ENCODE measurements at places on chromosomes 12 and 14. TPM values are rescaled to one million over a fixed set of nuclear protein-coding genes. Genes with fewer than 3 reads are reported as not detected.

DNA sequence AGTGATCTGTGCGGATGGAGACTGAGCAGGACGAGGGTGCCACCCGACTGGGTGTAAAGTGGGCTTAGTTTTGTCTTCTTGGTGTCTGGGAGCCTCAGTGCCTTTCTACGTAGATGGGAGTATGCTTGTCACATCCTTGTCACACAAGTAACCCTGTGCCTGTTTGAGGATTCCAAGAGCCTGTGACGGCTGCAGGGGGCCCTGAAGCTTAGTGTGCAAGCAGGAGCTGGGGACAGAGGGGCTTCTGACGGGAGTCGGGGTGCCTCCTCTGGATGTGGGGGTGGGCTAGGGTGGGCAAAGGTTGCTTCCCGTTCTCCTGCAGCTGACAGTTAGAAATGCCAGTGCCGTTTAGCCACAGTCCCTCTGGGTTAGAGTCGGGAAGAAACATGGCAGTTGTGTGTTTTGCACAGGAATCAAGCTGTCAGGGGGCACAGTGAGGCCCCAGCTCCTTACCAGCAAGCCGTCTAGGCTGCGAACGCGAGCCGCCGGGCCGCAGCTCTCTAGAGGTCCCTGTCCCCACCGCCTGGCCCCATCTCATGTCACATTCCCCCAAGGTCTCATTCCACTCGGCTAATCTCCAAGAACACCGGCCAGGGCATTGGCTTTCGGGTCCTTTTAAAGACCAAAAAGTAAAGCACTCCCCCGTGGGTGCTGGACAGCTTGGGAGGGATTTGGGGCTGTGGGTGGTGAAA, 7.0 kb downstream of the RTL1 start:
- DNase-seq = no peak

DNA sequence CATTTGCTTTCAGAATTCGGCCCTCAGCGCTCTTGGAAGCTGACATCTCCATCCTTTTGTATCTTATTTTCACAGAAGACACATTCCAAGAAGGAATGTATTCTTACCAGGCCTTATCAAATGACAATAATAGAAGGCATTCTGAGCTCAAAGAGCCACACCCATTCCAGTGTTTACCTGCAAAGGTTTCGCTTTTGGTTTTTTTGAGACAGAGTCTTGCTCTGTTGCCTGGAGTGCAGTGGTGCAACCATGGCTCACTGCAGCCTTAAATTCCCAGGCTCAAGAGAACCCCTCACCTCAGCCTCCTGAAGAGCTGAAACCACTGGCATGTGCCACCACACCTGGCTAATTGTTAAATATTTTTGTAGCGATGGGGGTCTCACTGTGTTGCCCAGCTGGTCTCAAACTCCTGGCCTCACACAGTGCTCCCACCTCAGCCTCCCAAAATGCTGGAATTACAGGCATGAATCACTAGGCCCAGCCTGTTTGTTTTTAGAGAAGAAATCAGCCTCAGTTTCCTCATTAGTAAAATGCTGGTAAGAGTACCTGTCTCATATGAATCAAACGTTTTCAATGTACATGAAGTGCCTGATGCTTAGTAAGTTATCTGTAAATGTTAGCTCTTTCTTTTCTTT, 69.2 kb downstream of the SLC6A12 start:
- no peak for DNase-seq

GRCh38 chr12:29676676-29677075, 107.1 kb downstream of the TMTC1 start:
- DNase-seq = no peak

DNA sequence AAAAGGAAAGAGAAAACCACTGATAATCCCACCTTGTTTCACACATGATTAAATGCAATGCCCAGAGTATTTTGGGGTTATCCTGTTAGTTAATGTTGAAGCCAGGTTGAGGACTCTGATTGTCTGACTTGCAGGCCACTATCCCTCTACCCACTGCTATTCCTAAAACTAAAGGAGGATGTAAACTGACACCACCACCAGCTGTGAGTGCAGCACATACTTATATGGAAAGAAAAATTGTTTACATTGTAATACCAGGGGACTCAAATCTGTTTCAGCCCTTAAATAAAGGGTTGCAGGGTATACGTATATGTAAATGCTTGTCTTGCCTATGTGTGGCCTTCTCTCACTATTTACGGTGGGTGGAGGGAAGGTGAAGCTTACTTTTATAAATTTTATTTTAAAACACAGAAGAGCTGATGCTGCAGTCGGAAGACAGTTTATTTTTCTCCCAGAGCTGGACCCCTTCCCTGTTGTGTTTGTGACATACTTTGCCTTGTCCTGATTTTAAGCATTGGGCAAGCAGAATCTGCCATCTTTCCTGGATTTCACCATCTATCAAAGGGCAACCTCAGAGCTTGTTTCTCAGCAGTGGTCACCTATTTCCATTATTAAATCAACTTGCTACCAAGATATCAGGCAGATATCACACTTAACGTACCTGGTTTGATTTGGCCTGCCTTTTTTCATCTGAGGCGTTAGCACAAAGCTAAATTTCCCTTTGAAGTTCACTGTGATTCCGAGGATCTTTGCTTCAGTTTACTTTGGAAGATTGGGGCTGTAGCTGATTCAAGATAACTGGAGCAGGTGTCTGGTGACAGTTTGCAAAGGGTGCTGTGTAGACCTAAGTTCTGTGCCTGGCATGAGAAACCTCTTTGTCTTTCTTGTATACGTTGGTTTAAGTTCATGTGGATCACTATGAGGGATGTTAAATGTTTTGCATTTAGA, 25.2 kb downstream of the DAAM1 start:
- no peak for DNase-seq

GRCh38 chr14:48323665-48324064, 648.3 kb upstream of the MDGA2 start:
- no peak for DNase-seq

GRCh38 chr14:83706231-83706954, 1823.6 kb upstream of the FLRT2 start:
- no peak for DNase-seq

DNA sequence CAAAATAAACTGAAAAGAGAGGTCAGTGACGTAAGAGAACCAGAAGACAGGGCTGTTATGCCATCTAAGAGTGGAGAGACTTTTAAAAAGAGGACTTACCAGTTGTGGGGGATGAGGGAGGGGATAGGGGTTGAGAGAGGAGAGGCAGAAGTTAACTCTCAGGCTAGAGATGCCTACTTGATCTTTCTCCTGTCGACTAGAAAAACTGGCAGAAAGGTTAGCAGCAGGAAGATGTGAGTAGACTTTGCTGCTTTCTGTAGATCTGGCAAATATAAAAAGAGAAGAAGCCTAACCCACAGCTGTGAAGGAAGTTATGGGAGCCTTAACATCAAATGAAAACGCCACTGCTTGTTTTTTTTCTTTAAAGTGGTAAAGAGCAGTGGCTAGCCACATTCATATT, 10.7 kb downstream of the CREBL2 start:
- no peak for DNase-seq

DNA sequence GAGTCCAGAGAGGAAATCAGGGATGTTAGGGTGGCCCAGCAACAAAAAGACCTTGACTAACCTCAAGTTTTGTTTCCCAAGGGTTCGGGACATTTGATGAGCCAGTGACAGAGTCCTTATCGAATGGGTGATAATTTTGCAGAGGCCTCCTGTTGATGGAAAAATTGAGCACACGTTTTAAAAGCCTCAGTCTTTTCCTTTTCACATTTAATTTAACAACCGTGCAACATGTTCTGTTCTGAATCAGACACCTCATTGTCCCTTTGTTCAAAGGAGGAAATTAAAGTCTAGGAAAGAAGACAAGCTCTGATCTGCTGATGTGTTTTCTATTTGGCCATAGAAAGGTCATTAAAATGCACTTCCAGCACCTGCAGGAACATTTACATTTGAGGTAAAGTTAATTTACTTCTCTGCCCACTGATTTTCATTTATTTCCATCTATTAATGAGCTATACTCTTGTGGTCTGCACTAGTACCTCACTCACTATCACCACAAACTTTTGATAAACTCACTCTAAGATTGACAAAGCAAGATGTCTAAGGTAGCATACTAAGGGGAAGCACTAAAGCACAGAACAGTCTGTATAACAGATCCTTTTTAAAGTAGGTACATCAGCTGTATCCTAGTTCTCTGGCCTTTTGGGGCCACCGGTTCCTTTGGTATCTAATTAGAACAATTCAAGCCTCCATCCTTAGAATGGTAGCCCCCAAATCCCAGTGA, 147.0 kb downstream of the RPAP3 start:
- no peak for DNase-seq

- no peak for DNase-seq
Observed at GRCh38 chr12:17652436-17652835, 437.6 kb downstream of the RERGL start.

DNA sequence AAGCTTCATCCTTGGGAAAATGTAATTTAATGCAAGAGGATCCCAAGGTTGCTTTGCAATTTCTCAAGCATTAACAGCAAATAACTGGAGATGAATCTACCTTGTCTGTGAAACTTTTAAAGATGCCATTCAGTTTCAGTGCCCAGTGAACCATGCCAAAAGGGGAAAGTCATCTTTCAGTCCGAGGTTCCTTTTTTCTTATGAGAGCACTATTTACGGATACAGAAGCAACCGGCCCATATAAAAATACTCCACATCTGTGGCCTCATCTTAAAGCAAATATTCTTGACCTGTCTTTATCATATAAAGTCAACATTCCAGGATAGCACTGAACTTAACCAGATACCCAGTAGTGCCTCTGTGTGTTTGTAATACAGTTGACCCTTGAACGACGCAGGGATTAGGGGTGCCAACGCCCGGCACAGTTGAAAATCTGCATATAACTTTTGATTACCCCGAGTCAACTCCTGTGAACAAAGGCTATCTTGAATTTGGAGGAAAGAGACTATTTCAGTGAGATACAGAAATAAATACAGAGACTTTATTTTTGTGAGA, 209.4 kb downstream of the PCNX1 start:
- DNase-seq = no peak

DNA sequence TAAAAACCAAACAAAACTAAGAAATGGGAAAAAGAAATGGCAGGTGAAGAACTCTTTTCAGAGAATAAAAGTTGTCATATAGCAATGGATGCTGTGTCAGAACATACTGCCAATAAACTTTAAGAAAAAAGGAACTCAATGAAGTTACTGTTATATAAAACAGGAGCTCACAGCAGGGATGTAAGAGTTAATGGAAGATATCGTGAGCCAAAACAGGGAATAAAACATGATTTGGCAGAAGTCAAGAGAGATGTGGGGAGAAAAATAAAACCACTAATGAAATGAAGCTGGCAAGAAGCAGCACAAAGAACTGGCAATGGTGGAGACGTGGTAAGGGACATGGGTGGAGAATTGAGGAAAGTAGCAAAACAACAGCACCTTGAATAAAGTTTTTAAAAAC, 61.0 kb downstream of the TAOK3 start:
- no peak for DNase-seq

GRCh38 chr12:28622406-28622805, 432.1 kb downstream of the CCDC91 start:
- DNase-seq = no peak

- DNase-seq = no peak
Observed at GRCh38 chr12:11876307-11876706, 194.4 kb upstream of the BCL2L14 start.

GRCh38 chr12:6262211-6262610, 48.3 kb upstream of the PLEKHG6 start:
- no peak for DNase-seq

DNA sequence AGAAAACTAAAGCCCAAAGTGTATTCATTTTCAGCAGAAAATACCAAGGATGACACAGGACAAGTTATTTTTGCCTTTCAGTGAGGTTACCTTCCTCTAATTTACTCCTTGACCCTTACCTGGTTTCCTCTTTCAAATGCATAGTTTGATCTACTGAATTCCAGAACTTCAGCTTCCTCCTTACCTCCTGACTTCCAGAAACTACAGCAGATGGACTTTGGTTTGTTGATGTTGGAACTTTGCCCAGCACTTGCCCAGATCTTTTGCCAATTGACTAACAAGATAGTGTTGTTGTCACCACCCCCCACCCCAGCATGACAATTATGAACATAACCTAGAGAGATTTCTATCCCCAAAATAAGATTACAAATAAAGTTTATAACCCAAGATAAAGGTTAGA, 63.2 kb downstream of the NAV3 start:
- DNase-seq = no peak

- DNase-seq = no peak
Observed at GRCh38 chr12:122870163-122870842, 25.6 kb downstream of the VPS37B start.

DNA sequence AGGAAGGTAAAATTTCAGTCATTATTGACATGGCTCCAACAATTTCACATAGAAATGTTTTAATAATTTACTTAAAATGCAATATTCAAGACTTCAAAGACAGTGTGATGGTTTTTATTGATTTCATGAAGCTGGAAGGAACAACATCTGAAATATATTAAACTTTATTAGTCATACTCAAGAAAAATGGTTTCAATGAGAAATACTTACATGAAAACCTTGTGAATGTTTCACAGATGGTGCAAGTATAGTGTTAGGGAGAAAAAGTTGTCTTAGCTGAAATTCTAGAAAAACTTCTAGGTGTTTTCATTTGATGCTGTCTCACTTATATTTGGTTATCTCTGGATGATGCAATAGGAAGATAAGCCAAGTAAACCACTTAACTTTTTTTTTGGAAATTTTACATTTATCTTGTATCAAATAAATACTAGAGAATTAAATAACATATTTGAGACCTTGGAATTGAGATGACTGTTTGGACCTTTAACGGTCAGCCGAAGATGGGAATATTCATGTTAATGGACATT, 65.5 kb downstream of the PELI2 start:
- no peak for DNase-seq

DNA sequence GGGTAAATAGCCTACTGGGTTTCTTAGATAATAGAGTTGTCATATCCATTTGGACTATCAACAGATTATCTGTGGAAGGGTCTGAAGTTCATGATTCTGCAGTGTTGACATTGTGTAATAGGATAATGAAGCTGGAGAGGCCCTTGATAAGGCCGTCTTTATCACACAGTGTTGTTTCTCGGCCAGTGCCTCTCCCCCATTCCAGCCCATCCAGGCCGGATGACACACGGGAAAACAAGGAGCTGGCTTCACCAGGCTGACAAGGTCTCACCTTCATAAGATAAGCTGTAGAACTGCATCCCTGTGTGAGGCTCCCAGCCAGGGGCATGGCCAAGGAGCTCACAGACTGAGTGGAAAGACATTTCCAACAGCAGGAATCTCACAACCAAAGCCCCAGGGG, 8.7 kb upstream of the EML1 start:
- DNase-seq = no peak

DNA sequence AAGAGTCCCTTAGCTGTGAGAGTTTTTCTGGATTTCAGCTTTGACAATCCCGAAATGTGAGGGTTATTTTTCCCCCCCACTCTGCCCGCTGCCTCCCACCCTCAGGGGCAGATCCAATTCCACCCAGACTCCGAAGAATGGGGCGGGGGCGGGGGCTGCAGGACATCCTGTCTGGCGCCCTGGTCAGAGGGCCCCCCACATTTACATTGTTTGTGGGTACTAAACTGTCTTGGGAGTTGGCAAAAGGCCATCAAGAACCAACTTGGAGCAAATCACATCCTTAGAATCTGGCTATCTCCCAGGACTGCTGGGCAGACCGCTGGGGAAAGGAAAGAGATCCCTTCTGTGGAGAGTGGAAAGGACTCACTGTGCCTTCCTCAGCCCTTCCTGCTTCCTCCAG, 2.4 kb downstream of the EMP1 start:
- DNase-seq = no peak

GRCh38 chr12:72111706-72112105, 160.5 kb upstream of the TRHDE start:
- DNase-seq = no peak

ATP5MC2 gene
- 68.9 TPM for total RNA-seq

PMEL gene
- total RNA-seq = 0.26 TPM

TMPRSS12 gene
- total RNA-seq = not detected

MYH6 gene
- not detected for total RNA-seq

GRIP1 gene
- 19.2 TPM for total RNA-seq

EML5 gene
- total RNA-seq = 3.4 TPM

TAS2R20 gene
- 24.1 TPM for total RNA-seq

ZCCHC8 gene
- total RNA-seq = 15.9 TPM
